Suppressor macrophage treated with lipopolysaccharide for 1 hour (primary cell): ENCODE measurements at places on chromosomes 3 and 15.

- DNase-seq = no peak
Measured at GRCh38 chr3:53646723-53647122, 152.3 kb downstream of the CACNA1D start.

GRCh38 chr15:67080118-67080899 lies 14.9 kb downstream of the SMAD3 start:
- no peak for DNase-seq

DNA sequence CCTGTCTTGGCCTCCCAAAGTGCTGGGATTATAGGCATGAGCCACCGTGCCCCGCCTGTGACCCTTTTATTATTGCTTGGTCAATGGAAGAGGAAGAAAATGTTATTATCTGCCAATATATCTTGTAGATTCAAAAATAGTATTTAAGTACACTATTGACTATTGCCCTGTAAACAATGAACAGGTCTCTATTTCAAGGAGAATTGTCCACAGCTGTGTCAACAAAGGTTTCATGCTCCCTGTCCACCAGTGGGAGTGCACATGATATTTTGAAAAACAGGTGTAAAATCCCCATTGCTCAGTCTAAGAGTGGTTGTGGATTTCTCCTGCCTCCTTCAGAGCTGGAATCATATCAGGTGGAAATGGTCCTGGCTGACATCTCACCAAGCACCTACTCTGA lies 36.5 kb upstream of the IGF1R start:
- no peak for DNase-seq

GRCh38 chr3:151558661-151559060 lies 97.8 kb upstream of the IGSF10 start:
- no peak for DNase-seq

- DNase-seq = no peak
Measured at GRCh38 chr15:90436952-90437351, 48.9 kb downstream of the IQGAP1 start.

DNA sequence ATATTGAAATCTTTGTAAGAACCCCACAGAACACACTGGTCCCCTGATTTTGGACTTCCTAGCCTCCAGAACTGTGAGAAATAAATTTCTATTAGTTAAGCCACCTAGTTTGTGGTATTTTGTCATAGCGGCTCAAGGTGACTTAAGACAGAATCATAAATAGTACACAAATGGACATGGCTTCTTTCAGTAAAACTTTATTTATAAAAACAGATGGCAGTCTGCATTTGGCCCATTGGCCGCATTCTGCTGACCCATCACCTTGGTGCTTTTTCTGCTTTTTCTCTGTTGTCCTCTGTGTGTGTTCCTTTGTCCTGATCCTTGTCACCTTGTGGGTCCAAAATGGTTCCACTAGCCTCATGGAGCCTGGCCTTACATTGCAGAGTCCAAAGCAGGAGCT lies 363.6 kb downstream of the PTPRG start:
- no peak for DNase-seq

GRCh38 chr3:32296251-32297204 lies 58.0 kb downstream of the CMTM8 start:
- DNase-seq = peak; percentile 75

GRCh38 chr3:58084788-58085543 lies 76.7 kb downstream of the FLNB start:
- DNase-seq = peak; percentile 24

DNA sequence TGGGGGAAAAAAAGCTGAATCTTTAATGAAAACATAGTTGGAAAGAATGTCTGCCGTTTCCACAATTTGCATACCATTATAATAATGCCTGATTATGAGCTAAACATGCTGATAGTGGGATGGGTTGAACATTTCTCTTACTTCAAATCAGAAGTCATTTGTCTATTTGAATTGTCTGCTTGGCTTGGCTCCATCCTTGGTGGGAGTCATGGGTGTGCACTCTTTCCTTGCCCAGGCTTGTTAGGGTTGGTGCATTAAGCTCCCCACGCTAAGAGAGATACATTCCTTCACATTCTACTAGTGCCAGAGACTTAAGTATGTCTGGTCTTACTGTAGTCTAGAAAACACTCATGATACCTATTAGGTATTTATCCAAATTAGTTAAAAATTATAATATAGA lies 121.4 kb upstream of the RARB start:
- DNase-seq = no peak

DNA sequence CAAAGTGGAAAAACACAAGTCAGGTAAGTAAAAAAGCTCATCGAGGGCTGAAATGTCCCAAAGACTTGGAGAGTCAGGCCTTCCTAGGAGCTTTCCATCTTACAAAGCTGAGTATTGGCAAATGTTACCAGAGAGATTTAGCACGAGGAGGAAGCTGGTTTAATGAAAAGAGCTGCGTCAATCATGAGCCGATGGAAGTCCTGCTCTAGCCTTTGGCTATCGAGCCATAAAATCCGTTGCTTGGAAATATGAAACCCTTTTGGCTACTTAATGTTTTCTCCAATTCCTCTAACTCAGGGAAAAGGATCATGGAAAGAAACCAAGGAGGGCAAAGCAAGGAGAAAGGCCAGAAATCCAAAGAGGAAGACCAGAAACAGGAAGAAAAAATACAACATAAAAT lies 1074.6 kb downstream of the FHIT start:
- DNase-seq = no peak

DNA sequence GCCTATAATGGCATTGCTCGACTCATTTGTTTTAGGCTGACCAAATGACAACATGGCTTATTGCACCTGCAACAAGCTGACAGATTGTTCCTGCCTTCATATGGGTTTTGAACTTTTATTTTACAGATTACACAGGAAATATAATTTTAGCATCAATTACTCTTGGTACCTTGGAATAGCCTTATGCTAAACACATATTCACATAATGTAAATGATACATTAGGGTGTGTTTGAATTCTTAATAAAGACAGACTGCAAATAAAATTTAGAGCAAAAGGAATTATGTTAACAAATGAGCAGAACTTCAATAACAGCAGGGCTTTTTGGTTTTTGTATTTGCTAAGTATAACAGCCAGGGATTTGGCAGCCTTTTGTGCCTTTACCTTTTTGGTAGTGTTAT lies 51.9 kb upstream of the TMC3 start:
- DNase-seq = no peak

- no peak for DNase-seq
Measured at GRCh38 chr3:156383441-156384025, 171.4 kb downstream of the SSR3 start.

DNA sequence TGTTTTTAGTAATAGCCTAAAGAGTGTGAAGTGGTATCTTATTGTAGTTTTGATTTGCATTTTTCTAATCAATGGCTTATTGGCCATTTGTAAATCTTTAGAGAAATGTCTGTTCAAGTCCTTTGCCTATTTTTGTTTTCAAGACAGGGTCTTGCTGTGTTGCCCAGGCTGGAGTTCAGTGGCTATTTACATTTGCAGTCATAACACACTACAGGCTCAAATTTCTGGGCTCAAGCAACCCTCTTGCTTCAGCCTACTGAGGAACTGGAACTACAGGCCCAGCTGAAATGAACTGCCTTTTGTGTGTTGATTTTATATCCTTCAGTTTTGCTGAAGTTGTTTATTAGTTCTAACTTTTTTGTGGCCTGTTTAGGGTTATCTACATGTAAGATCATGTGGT lies 27.9 kb downstream of the BSN start:
- no peak for DNase-seq

GRCh38 chr3:101780661-101781060 lies 1.6 kb downstream of the NXPE3 start:
- DNase-seq = peak; percentile 41

DNA sequence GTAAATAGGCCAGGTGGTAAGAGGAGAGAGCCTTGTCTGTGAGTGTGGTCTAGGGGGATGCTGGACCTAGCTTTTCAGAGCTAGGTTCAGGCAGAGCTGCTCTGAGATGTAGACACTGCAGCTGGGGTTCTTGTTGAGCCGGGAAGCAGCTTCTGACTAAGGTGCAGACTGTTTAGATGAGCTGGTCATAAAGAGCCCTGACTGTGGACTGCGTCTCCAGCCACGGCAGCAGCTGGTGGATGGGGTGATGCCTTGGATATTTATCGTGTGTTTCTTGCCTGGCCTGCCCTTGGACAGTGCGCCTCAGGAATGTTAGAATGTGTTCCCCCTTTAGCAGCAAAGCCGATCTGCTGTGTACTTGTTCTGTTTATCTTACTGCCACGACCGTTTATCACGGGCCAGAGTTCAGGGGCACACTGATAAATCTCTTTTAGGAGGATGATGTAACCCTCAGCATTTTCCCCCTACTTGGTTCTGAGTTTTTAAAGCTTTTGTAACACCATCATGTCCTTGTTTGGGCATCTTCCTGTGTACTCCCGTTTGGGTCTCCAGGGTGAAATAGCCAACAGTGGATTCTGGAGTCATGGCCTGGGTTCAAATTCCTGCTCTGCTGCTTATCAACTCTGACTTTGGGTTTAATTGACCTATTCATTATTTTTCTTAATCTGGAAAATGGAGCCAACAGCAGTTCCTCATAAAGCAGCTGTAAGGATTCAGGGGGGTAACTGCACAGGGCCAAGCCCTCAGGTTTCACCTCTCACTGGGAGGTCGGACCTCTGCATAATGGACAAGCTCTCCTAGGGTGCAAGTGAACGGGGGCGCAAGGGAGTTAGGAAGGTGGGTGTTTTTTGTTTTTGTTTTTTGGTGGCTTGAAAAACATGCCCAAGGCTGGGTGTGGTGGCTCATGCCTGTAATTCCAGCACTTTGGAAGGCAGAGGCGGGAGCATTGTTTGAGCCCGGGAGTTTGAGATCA lies 51.4 kb downstream of the FLNB start:
- no peak for DNase-seq

GRCh38 chr3:49602877-49603411 lies 48.7 kb downstream of the BSN start:
- DNase-seq = no peak

- no peak for DNase-seq
Measured at GRCh38 chr15:29556380-29556779, 265.9 kb downstream of the TJP1 start.

GRCh38 chr15:82812994-82813393 lies 3.6 kb downstream of the WHAMM start:
- peak; percentile 15 for DNase-seq

DNA sequence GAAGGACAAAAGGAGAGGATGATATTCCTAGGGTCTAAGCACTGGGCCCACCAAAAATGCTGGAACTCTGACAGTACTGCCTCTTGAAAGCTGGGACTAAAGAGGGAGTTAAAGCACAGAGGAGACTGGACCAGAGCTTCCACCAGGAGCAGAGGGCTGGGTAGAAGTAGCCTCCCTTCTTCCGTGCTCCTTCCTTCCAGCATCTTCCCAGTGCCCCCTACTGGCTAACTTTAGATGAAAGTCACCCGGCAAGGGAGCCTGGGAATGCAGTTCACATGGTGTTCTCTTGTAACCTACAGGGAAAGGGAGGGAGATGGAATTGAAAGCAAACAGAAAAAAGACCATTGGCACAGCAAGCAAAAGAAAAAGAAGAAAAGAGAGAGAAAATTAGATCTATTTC lies 106.1 kb upstream of the COL8A1 start:
- DNase-seq = peak; percentile 88
